ENCODE measurements at places on chromosomes 7 and 10.
A peak's percentile ranks its signal among the peaks of the same experiment; 100 is the strongest.

GRCh38 chr10:73819513-73820093 is 8.2 kb upstream of the NDST2 start:
- DNase-seq = no peak

- DNase-seq = peak; percentile 32
Observed at GRCh38 chr10:126504063-126504760, 115.9 kb upstream of the ADAM12 start.

- no peak for DNase-seq
Observed at GRCh38 chr10:4515721-4516120, 310.3 kb upstream of the AKR1E2 start.

DNA sequence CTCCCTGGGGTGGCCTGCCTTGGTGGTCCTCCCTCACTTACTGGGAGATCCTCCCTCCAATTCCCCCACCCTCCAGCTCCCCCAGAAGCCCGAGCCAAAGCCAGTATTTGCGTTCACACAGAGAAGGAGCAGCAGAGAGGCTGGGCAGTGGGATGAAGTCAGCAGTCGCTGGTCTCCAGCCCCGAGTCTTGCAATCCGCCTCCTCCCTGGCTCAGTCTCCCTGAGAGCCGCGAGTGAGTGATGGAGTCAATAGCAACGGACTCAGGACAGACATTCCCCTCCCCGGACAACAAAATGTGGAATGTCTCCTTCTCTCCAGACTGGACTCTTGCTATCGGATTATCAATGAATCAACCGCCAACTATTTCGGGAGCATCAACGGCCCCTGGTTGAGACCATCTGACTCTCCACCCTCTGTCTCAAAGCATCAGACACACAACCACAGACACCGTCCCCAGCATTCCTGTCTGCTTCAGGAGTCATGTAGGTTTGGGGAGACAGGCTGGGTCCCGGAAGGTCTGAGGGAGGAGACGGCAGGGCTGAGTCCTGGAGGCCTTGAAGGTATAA is 178.4 kb downstream of the SH3PXD2A start:
- DNase-seq = no peak

GRCh38 chr10:94546901-94547185 is 1.3 kb downstream of the HELLS start:
- DNase-seq = no peak

DNA sequence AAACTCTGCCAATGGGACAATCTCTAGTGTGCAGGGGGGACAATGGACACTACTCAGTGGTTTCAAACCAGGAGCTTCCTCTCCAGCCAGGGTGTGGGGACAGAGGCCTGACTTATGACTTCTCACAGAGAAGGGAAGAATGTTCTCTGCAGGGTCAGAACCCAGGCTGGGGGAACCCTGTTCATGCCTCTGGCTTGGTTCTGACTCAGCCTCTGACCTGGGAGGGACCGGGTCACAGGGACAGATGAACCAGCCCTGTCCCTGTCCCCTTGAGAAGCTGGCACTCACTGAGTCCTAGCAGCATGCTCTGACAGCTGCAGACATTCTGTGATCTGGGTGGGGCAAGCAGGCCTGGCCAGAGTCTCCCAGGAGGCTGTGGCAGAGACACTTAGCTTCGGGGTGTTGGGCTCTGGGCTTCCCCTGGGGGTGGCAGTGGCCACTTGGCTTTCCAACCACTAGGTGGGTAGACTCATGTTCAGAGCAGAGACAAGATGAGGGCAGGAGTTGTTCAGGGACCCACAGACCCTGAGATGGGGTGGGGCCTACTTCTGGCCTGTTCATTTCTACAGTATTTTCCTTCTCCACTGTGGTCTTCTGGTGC is 13.6 kb downstream of the TSPAN15 start:
- no peak for DNase-seq

GRCh38 chr7:119452401-119452800 is 820.6 kb upstream of the KCND2 start:
- DNase-seq = no peak

DNA sequence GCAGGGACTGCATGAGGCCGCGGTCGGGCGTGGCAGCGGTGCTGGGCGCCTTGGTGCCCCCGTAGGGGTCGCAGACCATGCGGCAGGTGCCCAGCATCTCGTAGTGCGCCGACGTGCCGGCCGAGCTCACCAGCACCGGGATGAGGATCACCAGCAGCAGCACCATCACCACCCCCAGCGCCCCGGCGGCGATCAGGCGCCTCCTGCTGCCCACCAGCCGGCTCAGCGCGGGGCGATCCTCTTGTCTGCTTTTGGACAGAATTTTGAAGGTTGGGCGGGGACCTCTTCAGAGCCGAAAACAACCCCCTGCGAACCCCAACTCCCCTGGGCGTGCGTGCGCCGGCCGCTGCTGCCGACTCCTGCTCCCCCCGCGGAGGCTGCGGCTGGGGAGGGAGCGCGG is 779 bp downstream of the C1QL3 start:
- DNase-seq = peak; percentile 19

- DNase-seq = no peak
Observed at GRCh38 chr10:103396789-103397087, 312 bp downstream of the PDCD11 start.

DNA sequence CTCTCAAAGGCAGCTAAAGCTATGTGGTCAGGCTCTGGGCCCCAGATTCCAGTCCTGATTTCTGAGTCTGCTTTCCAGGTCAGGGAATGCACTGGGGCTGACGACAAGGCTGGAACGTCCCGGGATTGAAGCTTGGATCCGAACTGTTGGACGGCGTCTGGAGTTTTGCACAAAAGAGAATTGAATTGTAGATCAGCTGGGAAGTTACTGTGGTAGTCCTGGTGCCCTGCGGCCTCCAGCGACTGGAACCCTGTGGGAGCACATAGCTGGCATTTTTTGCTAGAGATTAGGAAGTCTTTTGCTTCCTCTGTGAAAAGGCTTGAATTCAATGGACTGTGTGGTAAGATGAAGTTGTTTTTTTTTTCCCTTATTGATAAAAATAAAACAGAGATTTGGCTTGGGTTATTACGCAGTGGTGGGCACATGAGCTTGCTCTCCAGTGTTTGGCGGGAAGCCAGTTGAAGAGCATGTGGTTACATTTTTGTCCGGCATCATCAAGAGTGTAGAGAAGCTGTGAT is at the start of gene HK1:
HK1 (plus strand) TSS at position 51 of the 518 bp plus-strand sequence.
- no peak for DNase-seq

DNA sequence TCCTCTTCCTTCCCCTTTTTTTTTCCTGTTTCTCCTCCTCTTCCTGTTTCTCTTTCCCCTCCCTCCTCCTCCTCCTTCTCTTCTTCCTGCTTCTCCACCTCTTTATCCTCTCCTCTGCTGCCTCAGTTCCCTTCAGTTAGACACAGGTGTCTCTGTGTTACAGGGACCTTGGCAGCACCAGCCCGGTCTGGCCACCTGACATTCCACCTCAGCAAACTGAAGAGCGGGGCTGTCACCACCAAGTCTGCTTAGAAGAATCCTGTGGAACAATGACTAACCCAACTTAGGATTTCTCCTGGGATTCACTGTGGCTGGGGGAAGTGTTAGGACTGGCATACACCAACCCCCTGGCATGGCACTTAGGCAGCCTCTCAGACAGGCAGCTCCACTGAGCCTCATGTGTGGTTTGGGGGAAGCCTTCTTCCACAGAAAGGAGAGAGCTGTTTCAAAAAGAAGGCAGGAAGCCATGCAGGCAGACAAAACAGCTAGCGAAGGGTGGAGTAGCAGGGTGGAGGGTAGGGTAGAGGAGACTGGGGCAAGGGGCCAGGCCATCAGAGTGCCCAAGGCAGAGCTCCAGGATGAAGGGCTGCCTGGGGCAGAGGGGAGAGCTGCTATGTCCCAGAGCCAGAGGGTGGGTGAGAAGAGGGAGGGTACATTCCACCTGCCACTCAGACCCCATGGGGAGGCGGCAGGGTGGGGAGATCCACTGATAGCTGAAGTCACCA is 13.2 kb upstream of the GDF10 start:
- DNase-seq = no peak

GRCh38 chr7:123660514-123661354 is 5.1 kb downstream of the LMOD2 start:
- no peak for DNase-seq

GRCh38 chr7:114419441-114420272 is 5.0 kb downstream of the FOXP2 start:
- DNase-seq = no peak

DNA sequence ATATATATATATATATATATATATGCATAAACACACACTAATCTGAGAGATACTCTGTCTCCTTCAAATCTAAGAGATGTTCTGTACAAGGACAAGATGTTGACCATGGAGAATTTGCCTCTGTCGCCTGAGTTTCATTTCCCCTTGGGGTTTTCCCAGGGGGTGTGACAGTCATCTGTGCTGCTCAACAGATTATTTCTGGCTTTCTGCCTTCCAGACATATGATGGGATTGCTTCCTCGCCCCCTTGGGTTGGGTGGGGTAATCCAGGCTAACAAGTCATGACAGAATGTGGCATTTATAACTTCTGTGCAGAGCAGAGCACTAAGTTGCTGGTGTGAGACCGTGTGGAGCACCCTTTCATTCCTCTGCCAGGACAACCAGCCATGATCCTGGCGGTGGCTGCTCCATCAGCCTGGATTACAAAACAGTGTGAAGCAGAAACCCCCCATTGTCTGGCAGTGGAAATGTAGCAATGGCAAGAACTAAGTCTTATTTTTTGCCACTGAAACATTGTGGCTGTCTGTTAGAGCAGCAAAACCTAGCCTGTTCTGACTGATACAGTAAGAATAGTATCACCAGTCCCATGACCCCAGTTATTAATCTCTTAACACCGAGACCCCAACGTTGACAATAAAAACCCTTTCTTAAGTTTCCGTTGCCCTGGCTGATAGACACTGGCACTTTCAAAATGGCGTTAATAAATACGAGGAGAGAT is 13.7 kb upstream of the USP6NL start:
- DNase-seq = no peak

DNA sequence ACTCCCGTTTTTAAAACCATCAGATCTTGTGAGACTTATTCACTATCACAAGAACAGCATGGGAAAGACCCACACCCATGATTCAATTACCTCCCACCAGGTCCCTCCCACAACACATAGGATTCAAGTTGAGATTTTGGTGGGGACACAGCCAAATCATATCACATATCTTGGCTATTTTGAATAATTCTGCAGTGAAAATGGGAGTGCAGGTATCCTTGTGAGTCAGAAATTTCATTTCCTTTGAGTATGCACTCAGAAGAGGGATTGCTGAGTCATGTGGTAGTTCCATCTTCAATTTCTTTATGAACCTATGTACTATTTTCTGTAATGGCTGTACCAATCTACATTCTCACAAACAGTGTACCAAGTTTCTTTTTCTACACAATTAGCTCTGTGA is 125.8 kb downstream of the ANKRD7 start:
- DNase-seq = no peak

DNA sequence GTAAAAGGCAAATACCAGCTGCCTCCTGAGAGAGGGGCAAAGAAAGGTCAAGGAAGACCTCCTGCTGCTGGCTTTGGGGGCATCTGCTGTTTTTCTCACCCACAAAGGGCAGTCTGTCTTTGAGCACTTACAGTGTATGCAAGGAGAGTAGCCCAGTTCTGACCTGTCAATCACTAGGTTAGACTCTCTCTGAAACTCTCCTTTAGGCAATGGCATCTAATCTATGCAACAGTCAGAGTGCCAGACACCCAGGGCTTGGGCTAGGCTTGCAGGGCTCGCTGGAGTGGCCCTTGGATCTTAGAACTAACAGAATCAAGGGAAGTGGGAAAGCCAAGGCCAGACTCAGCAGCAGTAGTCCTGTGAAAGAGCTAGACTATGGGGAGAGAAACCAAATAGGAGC is 522.9 kb downstream of the NRG3 start:
- no peak for DNase-seq

GRCh38 chr10:102841827-102842345 is 4.7 kb upstream of the CYP17A1 start:
- no peak for DNase-seq

DNA sequence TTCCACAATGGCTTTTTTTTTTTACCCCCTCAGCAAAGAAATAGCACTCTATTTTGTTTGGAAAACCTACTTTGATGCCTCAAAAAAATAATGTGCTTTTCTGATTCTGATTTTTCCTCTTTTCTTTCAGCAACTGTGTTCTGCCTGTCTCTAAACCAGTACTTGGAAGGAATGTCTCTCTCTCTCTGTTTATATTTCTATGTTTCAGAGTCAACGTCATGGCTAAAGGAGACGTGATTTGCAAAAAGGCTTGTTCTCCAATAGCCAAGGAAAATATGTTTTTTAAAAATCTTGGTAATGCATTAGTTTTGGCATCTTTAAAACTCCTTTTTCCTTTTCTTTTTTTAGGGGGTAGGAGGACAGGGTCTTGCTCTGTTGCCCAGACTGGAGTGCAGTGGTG is 56.0 kb upstream of the SDK1 start:
- no peak for DNase-seq

GRCh38 chr7:128373606-128374005 is 12.1 kb upstream of the PRRT4 start:
- DNase-seq = no peak

GRCh38 chr7:70353330-70353945 is 755.2 kb downstream of the AUTS2 start:
- no peak for DNase-seq

- DNase-seq = no peak
Observed at GRCh38 chr10:129498680-129499079, 31.6 kb downstream of the MGMT start.

DNA sequence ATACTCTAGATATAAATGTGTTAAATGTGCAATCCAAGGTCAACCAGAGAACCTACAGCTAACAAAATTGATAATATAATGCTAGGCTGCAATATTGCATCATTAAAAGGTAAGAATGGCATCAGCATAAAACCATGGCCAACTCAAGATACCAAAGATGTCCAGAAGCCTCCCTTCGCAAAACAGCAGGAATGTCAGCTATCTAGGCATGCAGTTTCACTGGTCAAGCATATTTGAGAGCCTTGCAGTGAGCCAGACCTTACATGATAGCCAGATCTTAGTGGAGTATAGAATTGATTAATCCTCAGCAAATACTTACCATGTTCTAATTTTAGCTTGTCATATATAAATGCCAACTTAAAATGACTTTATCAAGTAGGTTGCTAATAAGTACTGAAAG is 138.8 kb downstream of the ZEB1 start:
- no peak for DNase-seq

DNA sequence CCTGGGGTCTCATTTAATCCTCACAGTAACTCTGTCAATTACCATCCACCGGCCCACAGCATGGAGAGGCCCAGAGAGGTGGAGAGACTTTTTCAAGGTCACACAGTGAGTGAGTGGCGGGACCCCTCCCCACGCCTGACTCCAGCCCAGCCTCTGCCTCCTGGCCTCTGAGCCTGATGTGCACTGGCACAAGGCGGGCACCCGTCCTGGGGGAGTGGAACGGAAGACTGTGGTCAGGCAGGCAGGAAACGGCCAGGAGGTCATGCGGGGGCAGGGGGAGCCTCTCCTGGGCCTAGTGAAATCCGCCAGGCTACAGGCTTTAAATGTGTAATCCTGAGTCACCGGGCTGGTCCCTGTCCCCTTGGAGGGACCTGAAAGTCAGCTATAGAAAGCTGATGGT is 32.2 kb downstream of the ZCCHC24 start:
- DNase-seq = no peak

GRCh38 chr10:120022357-120022756 is 129.8 kb downstream of the SEC23IP start:
- DNase-seq = no peak

DNA sequence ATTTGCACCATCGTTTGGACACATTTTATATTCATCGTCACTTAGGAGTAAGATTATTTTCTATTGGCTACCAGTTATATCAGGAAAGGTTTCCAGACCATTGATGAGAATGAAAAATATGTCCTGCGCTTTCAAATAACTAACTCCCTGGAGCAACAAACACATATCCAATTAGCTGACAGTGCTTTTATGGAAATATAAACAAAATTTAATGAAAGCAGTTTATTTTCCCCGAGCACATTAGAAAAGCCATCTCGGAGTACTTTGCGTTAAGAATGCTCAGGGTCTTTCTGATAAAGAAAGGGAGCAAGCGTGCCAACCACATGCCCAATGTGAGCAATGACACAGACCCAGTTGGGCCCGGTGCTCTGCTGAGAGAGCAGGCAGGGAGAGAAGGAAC is 85.1 kb upstream of the ZPBP start:
- no peak for DNase-seq
